ENCODE measurements at places on chromosomes 2 and 18.

DNA sequence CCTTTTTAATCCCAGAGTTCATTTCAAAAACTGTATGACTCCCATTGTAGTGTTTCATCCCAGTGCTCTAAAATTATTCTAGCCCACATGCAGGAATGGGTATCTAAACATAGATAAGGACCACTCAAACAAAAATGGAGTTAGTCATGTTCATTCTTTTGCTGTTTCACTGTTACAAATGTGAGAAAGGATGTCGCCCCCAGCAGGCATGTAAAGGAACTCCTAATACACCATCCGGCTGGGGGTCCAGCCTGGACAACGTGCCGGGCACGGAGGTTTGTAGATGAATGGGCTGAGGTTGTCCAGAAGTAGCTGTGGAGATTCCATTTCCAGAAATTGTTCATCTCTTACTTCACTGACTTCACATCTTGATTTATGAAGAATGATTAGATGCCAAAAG, 101.9 kb upstream of the RAB12 start:
- no peak for DNase-seq

GRCh38 chr2:183284606-183285005, 160.4 kb downstream of the NUP35 start:
- peak; percentile 17 for DNase-seq

DNA sequence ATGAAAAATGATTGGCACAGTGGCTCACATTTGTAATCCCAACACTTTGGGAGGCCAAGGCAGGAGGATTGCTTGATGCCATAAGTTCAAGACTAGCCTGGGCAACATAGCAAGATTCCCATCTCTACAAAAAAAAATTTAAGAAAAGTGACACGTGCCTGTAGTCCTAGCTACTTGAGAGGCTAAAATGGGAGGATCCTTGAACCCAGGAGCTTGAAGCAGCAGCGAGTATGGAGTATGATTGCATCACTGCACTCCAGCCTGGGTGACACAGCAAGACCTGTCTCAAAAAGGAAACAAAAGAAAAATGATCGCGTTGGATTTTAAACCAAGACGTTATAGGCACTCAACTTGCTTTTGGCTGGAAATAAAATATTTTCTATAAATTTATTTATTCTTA, 37.8 kb upstream of the CREB1 start:
- no peak for DNase-seq

- no peak for DNase-seq
Measured at GRCh38 chr2:240762249-240762648, 57.8 kb downstream of the KIF1A start.

GRCh38 chr2:178891265-178891958, 84.2 kb upstream of the TTN start:
- peak; percentile 32 for DNase-seq

GRCh38 chr18:47582093-47582492, 330.6 kb upstream of the SKOR2 start:
- DNase-seq: no peak

- peak; percentile 17 for DNase-seq
Measured at GRCh38 chr2:201580486-201580885, 62.8 kb downstream of the TMEM237 start.

DNA sequence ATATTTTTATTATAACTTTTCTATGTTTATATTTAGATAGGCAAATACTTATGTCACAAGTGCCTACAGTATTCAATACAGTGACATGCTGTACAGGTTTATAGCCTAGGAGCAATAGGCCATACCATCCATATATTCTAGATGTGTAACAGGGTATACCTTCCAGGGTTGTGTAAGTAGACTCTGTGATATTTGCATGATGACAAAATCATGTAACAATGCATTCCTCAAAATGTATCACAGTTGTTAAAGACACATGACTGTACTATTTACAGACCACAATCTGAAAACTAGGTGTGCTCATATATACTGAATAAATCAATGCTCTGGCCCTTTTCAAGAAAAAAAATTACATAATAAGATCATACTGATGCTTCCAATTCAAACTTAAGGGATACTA, 433.2 kb upstream of the RGPD4 start:
- no peak for DNase-seq

DNA sequence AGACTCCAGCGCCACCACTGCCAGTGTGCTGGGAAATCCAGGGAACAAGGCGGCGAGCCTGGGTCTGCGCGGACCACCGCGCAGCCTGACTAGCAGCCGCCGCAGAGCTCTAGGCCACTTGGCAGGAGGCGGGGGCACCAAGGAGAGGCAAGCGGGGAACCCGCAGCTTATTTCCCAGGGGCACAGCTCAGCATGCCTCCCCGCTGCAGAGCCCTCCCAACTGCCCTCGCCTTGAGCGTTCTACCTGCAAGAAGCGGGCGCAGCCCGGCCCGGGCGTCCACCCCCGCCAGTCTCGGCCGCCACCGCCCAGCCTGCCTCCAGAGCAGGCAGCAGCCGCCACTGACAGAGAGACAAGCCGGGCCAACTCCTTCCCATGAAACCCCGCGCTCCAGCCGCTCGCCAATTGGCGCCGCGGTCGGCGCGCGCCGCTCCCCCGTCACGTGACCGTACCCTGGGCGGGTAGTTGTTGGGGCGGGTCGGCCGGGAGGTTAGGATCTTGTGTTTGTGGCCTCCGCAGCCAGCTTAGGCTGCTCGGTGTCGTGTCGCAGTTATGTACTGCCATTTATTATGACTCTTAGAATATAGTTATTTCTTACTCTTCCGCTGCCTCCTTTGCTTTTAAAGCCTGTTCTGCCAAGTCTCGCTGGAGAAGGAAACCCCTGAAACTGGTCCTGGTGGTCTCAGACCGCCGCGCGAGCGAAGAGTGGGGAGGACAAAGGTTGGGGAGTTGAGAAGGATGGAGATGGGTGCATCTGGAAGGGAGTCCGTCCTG, at the start of gene LNPK:
Gene LNPK (minus strand): TSS at position 352 of the 772 bp plus-strand sequence. CDS start 6,683 bp downstream, outside the sequence.
- DNase-seq: peak; percentile 73

DNA sequence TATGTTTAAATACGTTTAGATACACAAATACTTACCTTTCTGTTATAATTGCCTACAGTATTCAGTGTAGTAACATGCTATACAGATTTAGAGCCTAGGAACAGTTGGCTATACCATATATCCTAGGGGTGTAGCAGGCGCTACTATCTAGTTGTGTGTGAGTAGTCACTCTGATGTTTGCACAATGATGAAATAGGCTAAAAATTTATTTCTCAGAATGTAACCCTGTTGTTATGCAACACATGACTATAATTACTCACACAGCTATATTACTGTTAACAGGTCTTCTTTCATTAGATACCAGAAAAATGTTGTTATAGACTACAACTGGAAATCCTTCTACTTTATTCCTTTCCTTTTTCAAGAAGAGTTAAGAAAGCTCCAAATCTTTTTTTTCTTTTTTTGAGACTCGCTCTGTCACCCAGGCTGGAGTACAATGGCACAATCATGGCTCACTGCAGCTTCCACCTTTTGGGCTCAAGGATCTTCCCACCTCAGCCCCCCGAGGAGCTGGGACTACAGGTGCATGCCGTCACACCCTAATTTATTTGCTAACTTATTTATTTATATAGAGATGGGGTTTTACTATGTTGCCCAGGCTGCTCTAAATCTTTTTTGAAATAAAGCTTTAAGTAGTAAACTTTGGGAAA, 48.5 kb downstream of the C2orf74 start:
- DNase-seq: peak; percentile 61
